ENCODE measurements at places on chromosomes 4 and X. TPM values are rescaled to one million over a fixed set of nuclear protein-coding genes. Genes with fewer than 3 reads are reported as not detected.
A peak's percentile ranks its signal among the peaks of the same experiment; 100 is the strongest.

- H3K4me1 ChIP-seq, result no peaks in the 10 kb centered on the region
- H3K27ac ChIP-seq, result no peak overlapping the region
- H3K36me3 ChIP-seq, result no peaks in the 10 kb centered on the region
- H3K4me3 ChIP-seq, result no peak overlapping the region
- no peaks in the 10 kb centered on the region for H3K27me3 ChIP-seq
Measured at GRCh38 chr4:73682508-73682907, 57.9 kb upstream of the CXCL8 start.

ARL9 gene
- total RNA-seq, result 0.19 TPM

- no peak overlapping the region for H3K4me3 ChIP-seq
- H3K4me1 ChIP-seq, result no peaks in the 10 kb centered on the region
- H3K27me3 ChIP-seq, result no peaks in the 10 kb centered on the region
- H3K36me3 ChIP-seq, result no peaks in the 10 kb centered on the region
- DNase-seq, result no peak
Measured at GRCh38 chrX:21528076-21528475, 130.1 kb downstream of the KLHL34 start.

DNA sequence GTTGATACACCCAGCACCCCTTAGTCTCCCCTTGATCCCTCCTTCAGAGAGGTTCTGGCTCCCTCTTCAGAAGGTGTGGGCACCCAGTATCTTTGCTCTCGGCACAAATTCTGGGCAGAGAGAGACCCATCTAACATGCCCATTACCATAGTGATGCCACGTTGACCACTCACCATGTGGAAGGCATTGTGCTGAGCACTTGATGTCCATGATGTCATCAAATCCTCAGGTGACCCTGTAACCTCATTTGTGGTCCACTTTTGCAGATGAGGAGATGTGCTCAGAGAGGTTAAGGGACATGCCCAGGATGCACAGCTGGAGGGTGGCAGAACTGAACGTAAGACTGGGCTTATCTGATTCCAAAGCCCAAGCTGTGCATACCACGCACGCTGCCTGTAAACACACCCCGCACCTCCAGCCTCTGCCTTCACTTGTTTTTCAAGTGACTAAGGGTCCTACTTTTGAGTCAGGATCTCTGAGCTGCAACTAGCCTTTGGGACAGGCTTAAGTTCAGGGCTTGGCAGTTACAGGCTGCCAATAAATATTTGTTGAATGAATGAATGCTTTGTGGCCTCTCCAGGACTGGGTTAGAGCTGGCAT, 55.2 kb downstream of the HTRA3 start:
- no peak overlapping the region for H3K27ac ChIP-seq
- no peaks in the 10 kb centered on the region for H3K36me3 ChIP-seq
- no peaks in the 10 kb centered on the region for H3K27me3 ChIP-seq
- H3K4me3 ChIP-seq, result no peak overlapping the region
- peaks cover 4% of the 10 kb centered on the region for H3K4me1 ChIP-seq

DNA sequence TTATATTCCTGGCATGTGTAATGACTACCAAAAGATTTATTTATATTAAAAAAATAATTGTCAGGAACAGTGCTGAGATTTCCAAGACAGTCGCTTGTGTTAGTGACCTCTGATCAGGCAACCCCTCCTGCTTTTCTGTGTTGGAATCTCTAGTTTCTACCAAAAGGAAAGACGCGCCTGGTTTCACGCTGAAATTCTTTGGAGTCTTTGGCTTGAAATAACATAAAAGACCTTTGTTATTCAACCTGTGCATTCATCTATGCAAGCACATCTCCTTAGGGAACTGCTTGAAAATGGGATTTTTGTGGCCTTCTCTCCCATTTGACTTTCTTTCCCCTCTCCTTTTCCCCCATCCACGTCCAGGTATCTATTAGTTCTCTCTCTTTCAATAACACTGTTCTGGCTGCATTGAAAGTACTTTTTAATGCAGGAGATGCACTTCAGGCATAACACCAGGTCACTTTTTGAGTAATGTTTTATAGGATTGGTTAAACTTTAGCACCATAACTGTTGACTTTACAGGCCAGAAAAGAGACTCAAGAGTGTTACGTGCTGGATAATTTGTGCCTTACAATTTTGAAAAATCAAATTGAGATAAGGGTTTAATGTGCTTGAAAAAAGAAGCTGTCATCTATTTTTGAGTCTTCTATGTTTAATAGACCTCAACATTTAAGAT, 172.7 kb downstream of the GPAT3 start:
- no peak for DNase-seq
- H3K4me3 ChIP-seq, result no peak overlapping the region
- H3K27ac ChIP-seq, result no peak overlapping the region
- no peaks in the 10 kb centered on the region for H3K27me3 ChIP-seq

DNA sequence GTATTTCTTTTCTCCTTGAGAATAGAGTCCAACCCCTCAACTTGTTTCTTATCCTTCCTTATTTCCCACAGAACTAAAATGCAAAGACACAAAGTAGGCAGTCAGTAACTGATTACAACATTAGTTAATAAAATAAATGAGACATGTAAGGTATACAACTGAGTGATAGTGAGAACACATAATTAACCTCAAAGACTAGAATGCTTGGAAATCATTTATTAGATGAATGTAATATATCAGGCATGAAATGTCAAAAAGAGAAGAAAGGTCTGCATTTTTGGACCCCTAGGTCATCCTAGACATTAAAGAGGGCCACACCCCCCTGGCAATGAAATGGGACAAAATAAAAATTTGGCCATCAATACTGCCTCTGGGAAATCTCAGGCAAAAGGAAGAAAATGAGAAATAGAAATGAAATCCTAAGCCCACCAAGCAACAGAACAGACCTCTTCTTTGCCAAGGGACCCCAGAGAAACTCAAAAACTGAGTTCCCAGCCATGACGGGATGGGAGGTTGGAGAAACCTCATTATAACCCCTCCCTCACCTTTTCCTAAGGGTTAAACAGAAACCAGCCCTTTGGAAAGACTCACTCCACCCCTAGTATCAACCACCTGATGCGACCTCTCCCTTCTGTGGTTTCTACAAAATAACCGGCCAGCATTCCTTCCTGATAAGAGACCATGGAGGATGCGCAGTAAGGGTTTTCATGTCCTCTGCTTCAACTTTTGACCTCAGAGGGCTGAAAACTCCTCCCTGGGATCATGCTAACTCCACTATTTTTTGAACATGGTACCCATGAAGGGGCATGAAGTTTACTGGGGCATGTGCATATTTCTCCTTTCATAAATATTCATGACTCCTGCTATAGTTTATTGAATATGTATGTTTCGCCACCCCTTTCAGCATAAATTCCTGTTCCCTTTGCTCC, 90.0 kb upstream of the EXOC1L start:
- no peaks in the 10 kb centered on the region for H3K4me1 ChIP-seq
- H3K4me3 ChIP-seq, result no peak overlapping the region
- no peak overlapping the region for H3K27ac ChIP-seq
- H3K36me3 ChIP-seq, result no peaks in the 10 kb centered on the region
- DNase-seq, result peak; percentile 4
